M059J (cell line): ENCODE measurements at places on chromosomes 11 and 22.
A peak's percentile ranks its signal among the peaks of the same experiment; 100 is the strongest.

GRCh38 chr11:107413352-107413751, 44.3 kb downstream of the CWF19L2 start:
- DNase-seq: no peak

DNA sequence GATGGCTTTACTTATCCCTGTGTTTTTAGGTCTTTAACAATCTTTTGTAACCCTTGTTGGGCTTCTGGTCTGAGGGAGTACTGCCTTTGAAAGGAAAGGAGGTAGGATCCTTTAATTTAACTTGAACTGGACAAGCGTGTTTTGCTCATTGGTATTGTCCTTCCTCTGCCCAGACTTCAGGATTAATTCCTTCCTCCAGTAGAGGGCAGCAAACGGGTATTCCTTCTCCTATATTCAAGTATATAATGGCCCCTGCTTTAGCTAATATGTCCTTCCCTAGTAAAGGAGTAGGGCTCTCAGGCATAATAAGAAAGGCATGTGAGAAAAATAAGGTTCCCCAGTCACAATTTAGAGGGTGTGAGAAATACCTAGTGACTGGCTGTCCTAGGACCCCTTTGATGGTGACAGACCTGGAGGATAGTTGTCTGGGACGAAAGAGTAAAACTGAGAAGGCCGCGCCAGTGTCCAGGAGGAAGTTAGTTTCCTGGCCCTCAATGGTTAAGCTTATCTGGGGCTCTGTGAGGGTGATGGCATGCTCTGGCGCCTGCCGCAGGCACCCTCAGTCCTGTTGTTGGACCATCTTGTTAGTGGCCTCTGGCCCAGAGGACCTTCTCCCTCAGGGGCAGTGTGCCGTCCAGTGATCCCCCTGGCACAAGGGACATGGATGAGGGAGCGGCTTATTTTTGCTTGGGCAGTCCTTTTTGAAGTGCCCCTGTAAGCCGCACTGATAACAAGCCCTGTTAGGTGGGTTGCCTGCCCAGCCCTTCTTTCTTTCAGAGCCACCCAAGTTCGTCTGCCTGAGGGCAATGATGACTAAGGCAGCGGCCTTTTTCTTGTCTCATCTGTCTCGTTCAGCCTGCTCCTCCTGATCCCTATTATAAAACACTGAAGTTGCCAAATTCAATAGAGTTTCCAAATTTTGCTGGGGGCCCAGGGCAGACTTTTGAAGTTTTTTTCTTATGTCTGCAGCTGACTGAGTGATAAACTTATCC, 51.8 kb downstream of the C11orf71 start:
- peak; percentile 77 for DNase-seq

DNA sequence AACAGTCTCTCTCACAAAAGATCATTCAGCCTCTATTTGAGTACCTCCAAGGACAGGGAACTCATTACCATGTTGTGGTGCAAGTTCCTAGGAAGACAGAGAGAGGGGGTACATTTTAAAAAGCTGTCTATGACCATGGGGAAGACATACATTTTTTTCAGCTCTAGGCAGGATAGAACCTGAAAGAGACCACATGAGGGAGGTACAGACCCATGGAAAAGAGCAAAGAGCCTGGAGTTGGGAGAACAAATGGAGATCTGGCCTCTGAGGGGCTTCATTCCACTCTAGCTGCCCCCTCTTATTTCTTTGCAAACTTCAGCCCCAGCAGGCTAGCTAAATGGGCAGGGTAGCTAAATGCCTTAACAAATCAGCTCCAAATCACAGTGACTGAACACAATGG, 36.3 kb downstream of the KCNC1 start:
- no peak for DNase-seq

GRCh38 chr22:35743326-35743860, 25.7 kb downstream of the APOL5 start:
- no peak for DNase-seq

- no peak for DNase-seq
These were observed 305.4 kb downstream of the ST3GAL4 start for GRCh38 chr11:126660761-126661425.

DNA sequence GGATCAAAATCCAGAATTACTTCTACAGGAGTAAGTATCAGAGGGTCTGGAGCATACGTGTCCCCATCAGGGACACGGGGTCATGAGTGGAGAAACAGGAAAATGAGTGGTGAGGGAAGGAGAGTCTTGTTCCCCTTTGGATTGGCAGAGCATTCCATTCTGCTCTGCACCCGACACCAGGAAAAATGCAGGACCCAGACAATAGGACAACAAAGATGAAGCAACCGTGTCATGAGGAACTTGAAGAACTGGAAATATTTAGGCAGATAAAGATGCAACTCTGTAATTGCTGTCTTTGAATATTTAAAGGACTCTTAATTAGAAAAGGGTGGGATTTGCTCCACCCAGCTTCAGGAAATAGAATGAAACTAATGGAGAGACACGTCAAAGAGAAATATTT, 89.0 kb upstream of the BLID start:
- no peak for DNase-seq

- DNase-seq: peak; percentile 94
These were observed 35.6 kb upstream of the ACER3 start for GRCh38 chr11:76824980-76825725.
